ENCODE measurements at places on chromosomes 16 and 17. TPM values are rescaled to one million over a fixed set of nuclear protein-coding genes. Genes with fewer than 3 reads are reported as not detected.

DNA sequence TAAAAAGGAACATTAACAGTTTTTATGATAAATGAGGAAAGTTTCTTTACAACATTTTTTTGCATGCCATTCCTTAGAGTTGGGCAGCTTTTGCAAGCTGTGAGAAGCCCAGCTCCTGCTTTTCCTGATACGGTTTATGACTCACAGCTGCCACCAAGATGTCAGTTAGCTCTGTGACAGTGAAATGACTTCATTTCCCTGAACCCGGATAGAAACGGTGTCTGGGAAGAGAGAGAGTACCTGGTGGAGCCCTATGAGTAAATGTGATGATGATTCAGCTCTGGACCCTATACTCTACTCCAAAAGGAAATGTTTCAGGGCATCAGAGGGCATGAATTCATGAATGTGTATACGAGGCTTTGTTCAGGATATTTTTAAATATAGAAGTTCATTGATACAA is 366.3 kb upstream of the HSBP1 start:
- DNase-seq, result no peak

DNA sequence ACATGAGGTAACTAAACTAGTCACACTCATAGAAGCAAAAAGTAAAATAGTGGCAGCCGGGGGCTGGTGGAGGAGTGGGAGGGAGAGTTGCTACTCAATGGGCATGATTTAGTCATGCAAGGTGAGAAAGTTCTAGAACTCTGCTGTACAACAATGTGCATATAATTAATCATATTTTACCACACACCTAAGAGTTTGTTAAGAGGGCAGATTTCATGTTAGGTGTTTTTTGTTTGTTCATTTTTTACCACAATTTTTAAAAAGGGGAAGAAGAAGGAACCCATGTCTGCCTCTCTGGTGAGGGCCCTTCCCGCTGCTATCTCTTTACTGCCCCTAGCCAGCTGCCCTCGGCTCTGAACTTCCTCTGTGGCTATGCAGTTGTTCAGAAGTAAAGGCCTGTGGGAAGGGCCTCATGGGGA is 11.2 kb downstream of the CD300LB start:
- DNase-seq, result no peak

DNA sequence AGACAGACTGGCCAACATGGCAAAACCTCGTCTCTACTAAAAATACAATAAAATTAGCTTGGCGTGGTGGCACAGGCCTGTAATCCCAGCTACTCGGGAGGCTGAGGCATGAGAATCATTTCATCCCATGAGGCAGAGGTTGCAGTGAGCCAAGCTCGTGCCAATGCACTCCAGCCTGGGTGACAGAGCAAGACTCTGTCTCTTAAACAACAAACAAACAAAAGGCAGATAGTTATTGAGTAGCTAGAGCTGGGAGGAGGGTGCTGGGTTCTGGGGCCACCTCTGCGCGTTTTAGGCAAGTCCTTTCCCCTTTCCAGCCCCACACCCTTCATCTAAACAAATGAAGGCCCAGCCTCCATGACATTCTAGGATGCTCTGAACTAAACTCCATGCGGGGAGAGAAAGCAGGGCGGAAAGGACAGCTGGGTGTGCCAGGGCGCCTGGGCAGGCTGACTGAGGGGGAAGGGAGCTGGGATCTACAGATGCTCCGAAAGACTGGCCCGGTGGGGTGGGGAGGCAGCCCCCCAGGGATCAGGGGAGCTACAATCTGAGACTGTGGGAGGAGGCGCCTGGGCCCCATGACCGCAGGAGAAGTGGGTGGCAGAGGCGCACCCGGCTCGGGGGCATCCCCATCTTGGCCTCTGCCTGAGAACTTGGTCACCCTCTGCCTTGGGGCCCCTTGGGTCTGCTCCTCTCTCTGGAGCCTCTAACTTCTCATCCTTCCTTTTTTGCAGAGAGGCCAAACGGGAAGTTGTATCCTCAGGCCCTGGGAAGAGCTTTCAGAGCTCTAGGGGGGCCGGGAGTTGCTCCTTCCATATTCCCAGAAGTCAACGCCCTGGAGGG is 910 bp downstream of the ITGAL start:
- no peak for DNase-seq

- DNase-seq, result no peak
Observed at GRCh38 chr17:55632893-55633292, 89.8 kb downstream of the TMEM100 start.

DNA sequence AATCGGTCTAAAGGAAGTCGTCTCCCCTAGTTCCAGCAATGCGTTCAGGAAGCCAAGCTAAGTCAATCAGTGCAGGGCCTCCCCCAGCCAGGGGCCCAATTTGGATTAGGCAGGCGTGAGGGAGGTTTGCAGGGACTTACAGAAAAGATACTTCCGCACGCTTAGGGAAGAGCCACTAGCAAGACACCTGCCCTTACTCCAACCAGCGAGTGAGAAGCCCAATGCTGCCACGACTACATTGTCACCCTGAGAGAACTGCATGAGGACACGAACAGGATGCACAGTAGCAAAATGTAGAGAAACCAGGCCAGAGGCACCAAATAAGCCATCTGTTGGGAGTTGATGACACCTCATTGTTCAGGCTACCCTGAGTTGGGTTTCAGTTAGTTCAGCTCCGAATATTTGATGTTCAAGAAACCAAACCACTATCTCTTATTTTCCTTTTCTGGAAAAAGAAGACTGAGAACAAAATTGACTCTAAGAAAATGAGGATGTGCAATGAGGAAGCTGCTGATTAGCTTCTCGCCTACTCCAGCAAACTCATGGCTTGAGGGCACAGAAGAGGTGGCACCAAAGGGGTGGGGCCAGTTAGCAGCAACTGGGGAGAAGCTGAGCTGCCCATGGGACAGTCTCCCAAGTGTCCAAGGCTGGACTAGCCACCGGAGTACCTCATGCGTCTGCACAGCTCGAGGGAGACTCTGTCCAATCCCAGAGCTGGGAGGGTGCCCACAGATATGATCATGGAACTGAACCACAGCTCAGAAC is 29.3 kb downstream of the TK2 start:
- DNase-seq, result no peak

Gene ST6GALNAC1
- 10.6 TPM for total RNA-seq

DNA sequence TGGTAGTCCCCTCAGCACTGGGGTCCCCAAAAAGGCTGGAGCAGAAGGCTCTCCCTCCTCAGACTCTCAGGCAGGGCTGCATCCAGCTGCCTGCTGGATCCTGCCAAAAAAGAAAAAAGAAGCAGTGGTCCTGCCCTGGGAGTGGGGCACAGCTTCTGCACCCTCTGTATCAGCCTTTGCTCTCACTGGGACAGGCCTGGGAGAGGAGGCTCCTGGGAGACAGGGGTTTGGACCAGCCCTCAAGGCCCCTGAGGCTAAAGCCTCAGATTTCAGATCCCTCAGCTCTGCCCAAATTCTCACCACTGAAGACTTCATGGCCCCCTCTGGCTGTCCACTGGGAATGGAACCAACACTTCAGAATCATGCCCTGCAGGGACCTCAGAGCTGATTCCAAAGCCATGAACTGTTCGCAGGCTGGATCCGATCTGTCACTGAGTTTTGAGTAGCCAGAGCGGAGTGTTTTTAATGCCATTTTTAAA is 96.9 kb downstream of the C16orf78 start:
- no peak for DNase-seq

Gene MEOX1
- total RNA-seq, result 4.8 TPM

- no peak for DNase-seq
Observed at GRCh38 chr16:50303041-50303604, 36.8 kb downstream of the ADCY7 start.

DNA sequence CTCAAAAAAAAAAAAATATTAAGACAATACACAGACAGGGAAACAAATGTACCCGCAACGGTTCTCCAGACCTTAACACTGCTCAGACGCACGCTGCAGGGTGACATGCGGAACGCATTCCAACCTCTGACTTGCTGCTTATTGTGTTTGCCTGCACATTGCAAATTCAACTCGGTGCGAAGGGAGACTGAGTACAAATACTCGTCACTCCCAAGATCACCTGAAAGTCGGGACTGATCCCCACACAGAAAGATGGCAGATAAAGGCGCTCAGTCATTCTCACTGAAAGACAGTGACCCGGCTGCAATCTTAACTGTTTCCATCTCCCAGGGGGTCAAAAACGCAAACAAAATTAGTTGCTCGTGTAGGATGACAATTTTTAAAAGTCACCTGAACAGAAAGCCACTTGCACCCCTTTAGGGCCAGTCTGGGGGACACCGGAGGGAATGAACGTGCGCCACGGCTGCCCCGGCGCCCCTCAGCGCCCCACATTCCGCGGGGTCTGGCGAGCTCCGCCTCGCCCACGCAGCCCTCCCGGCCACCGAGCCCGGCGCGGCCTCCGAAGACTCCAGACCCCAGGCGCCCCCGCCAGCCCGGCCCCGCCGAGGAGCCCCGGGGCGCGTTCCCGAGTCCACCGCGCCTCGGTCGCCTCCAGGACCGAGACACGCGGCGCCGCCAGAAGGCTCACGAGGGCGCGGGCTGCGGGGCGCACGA is 589 bp downstream of the CLCN7 start:
- no peak for DNase-seq

GRCh38 chr17:79793924-79794304 is 3.0 kb downstream of the CBX8 start:
- no peak for DNase-seq

GRCh38 chr17:17128476-17129075 is 77.6 kb downstream of the PLD6 start:
- no peak for DNase-seq

DNA sequence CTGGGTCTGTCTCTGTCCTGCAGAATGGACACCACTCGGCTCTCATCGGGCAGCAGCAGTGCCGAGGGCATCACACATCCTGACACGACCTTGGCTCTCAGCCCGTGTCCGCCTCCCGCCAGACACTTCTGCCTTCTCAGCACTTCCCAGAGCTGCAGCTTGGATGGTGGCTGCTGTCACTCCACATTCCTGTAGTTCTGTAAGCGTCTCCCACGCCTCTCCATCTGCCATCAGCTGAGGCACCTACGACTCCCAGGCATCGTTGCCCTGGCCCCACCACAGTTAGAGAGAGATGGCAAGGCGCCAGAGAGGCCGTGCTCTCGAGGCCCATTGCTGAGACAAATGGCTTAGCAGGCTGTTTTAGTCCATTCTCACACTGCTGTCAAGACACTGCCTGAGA is 195.9 kb upstream of the CHMP6 start:
- DNase-seq, result no peak

DNA sequence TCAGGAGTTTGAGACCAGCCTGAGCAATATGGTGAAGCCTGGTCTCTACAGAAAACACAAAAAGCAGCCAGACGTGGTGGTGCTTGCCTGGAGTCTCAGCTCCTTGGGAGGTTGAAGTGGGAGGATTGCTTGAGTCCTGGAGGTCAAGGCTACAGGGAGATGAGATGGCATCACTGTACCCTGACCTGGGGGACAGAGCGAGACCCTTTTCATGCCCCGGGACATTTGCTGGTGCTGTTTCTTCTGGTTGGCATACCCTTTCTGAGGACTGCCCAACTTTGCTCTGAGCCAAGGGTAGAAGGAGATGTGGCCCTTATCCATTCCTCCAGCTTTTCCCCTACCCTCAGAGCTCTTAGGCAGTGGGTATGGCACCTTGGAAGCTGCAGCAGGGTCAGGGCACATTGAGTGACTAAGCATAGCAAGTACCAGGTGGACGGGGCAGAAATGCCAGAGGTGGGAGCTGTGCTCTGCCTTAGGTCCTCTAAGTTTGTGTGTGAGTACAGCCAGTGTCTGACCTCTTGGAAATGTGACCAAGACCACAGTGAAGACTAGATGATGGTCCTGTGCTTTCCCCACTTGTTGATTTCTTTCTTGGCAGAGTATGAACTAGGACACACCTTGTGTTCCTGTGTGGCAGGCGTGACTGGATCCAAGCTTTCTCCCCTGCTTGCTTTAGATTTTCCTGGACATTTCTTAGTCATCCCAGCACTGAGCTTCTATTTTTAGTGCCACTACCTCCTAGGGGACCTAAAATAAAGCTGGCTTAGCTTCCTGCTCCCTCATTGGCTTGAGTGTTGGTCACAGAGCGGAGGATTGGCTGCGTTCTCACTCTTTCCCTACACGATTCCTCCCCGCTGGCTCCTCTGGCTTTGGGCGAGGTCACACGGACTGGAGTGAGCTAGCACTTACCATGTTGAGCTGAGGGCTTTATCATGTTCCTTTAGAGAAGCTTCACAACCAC is 9.9 kb upstream of the EDC4 start:
- no peak for DNase-seq

- no peak for DNase-seq
Observed at GRCh38 chr17:28982131-28982793, 23.6 kb downstream of the SEZ6 start.

DNA sequence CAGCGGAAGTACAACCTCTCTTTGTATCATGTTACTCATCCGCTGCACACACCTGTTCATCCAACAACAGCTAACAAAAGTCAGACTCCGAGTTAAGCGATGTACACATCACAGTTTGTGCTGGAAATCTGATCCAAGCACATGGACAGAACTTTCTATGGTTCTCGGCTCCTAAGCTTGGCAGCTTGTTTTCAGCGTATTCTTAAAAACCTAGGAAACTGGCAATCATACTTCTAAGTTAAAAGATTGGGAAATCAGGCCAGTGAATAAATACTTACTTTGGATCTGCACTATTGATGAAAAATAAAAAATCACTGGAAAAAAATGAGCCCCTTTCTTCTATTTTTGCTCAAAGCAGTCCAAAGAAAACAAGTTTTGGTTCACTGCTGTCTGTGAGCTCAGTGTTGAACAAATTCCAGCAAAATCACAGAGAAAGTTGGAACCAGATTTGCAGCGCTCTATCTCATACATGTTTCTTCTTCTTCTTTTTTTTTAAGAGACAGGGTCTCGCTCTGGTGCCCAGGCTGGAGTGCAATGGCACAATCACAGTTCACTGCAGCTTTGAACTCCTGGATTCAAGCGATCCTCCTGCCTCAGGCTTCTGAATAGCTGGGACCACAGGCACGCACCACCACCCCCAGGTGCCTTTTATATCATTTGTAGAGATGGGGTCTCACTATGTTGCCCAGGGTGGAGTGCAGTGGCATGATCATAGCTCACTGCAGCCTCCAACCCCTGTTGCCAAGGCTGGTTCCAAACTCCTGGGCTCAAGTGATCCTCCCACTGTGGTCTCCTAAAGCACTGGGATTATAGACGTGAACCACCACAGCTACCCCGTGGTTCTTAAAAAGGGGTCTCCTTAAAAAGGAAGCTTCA is 71.6 kb upstream of the CREBBP start:
- DNase-seq, result no peak

DNA sequence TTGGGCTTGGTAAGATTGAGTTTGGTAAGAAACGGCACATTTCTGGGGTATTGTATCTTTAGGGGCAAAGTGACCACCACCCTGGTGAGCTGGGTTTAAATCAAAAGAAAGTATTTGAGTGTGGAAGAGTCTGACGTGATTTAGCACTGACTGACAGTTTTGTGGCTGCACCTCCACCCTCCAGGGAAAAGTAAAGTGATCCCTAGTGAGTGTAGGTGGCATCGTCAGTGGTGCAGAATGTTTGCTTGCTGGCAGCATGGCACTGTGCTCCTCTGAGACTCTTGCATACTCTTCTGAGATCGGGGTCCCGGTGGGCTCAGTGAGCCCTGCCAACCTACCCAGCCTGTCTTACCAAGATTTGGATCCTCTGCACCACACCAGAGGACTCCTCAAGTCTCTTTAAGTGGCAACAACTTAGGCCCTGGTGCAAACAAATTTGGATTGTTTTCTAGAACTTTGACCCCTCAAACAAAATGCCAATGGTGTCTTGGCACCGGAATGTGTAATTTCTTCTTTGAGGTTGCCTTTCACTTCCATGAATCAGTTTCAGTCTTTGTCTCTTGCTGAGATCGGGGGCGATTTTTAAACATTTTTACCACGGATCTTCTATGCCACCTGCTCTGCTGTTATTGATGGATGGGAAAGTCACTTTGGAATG is 2.8 kb downstream of the PRKCB start:
- DNase-seq, result no peak
